NCI-H1092 (cell line): ENCODE measurements at places on chromosomes 11 and 22.

- DNase-seq, result no peak
Observed at GRCh38 chr11:17331669-17332068, 19.9 kb upstream of the NCR3LG1 start.

DNA sequence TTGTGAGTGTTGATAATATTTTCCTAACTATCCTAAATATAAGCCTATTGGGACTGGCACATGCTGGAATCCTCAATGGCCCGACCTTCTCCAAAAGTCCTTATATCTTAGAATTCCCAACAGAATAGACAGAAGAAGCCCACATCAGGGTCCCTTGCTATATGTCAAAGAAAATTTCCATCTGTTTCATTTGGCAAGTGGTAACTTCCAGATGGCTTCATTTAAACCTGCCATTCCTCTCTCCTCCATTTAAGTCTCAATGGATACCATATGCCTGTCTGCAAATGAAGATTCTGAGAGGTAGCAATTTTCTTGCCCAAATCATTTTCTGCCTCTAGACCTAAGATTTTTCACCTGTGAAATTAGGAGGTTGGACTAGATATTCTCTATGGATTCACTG lies 73.1 kb upstream of the KCNA4 start:
- no peak for DNase-seq

GRCh38 chr11:76190376-76190775 lies 15.9 kb downstream of the WNT11 start:
- no peak for DNase-seq

GRCh38 chr11:69207165-69207889 lies 51.6 kb downstream of the SMIM38 start:
- no peak for DNase-seq

- no peak for DNase-seq
Observed at GRCh38 chr22:49879871-49880270, 26.2 kb downstream of the ZBED4 start.

- DNase-seq, result no peak
Observed at GRCh38 chr11:63504054-63504453, 1.8 kb upstream of the LGALS12 start.

DNA sequence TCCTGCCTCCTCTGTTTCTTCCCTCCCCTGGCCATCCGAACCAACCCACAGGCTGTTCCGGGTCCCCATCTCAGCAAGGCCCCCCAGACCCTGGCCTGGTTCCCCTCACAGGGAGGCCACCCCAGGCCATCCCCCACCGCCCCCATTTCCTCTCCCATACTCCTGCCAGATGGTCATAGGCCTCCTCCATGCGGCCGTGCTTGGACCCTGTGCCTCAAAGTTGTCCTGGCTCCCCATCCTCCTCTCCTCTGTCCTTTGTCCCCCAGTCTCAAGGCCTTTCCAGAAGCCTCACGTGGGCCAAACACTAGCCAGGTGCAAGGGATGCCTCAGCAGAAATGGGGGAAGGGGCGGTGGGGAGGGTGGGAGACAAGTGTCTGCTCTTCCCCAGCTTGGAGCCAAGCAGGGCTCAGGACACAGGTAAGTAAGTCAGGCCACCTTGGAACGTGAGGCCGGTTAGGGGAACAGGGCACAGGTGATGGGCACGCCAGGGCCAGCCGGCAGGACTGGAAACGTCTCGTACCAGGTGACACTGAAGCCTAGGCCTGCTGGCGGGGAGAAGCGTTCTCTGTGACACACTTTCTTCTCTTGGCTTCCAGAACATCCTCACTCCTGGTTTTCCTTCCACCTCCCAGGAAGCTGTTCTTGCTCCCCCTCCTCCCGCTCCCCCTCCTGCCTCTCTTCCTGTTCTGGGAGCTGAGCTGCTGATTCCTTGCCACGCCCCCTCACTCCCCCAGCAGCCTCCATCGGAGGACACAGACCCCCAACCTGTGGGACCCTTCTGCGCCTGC lies 31.5 kb upstream of the SLC22A12 start:
- DNase-seq, result no peak

DNA sequence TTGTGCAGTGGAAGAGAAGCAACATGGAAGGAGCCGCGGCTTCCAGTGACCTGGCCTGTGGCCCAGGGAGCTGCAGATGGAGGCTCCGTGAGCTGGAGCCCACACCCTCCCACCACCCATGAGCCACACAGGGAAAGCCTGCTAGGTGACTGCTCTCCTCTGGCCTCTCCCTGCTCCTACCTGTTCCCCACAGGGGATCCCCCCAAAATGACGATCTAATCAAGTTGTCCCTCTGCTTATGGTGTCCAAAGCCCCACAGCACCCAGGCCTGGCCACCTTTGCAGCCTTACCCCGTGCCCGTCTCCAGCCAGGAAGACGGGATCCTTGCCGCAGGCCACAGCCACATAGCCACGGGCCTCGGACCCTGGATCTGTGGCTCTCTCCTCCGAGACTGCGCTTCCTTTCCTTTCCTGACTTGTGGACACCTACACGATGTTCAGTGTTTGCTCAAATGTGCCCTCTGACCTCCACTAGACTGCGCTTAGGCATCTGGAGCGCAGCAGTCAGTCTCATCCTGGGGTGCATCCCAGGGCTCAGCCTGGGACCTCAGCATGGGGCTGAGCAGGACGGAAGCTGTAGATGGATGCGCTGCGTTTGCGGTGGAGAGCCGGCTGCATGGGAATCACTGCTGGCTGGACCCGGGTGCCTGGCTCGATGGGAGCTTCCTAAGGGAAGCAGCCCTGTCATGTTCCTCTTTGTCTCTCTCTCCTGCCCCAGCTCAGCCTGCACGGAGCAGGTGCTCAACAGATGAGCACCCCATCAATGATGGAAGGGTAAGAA lies 133.3 kb downstream of the ST3GAL4 start:
- no peak for DNase-seq

- no peak for DNase-seq
Observed at GRCh38 chr22:32903507-32903906, 102.0 kb downstream of the TIMP3 start.

DNA sequence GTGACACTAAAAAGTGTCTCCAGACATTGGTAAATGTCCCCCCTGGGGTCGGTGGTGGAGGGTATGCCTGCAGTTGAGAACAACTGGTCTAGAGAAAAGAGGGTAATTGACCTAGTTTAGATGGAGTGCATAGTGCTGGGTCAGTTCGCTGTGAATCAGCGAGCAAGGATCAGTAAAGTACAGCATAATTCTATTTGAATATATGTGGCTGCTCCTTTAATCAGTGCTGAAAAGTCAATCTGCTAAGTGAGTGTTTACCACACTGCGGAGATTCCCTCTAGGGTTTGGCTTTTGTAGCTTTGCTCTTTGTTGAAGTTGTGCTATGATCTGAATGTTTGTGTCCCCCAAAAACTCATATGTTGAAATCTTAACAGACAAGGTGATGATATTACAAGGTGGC lies 15.0 kb downstream of the CAVIN3 start:
- DNase-seq, result no peak

GRCh38 chr22:22888571-22889353 lies 1.1 kb downstream of the IGLL5 start:
- DNase-seq, result no peak

GRCh38 chr11:43747130-43747802 lies 66.7 kb downstream of the HSD17B12 start:
- no peak for DNase-seq

DNA sequence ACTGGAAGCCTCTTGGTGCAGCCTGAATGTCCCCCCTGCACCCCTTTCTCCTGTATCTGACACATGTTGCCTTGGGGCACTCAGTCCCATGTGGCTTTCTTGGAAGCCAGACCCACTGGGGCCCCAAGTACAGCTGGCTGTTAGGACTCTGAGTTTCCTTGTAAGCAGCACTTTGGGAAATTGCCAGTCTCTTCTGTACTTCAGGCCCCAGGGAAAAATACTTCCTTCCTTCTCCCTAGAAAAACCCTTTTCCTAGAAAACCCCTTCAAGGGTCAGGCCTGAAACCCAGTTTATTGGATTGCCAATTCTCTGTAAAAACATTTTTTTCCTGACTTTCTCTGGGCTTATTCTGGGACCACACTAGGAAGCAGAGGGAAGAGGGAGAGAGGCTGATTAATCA lies 360.3 kb downstream of the TENM4 start:
- DNase-seq, result no peak

DNA sequence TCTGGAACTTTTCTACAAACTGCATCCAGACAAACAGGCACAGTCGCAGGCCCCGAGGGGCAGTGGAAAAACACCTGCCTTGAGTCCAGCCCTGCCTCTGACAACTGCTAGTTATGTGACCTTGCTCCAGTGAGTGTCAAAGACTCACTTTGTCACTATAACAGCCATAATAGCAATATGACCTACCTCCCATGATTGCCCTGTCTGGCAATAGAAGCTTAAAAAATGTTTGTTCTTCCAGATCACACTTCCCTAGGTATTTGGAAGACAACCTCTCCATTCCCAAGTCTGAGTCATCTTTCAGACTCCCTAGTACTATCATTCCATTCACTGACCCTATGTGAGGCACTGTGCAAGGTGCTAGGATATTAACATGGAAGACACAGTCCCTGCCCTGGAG lies 74.5 kb downstream of the RPL27A start:
- no peak for DNase-seq

DNA sequence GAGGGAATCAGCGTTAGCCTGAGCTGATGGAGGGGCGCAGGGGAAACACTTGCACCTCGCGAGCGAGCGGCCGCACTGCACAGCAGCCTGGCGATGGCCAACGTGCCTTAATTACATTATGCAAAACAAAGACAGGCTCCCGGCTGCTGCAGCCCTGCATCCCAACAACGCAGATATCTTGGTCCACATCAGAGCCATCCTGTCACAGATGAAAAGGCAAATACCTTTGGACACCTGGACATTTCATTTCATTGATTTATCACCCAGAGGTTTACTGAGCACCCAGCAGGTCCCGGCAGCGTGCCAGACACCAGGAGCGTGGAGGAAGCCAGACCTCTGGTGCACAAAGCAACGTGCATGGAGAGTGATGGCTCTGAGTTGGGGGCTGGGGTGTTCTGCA lies 843.0 kb downstream of the TBC1D22A start:
- DNase-seq, result no peak

GRCh38 chr11:91231226-91231625 lies 993.4 kb upstream of the FAT3 start:
- no peak for DNase-seq

GRCh38 chr11:121958323-121958970 lies 157.6 kb downstream of the BLID start:
- DNase-seq, result no peak

GRCh38 chr11:120432056-120433018 lies 79.2 kb upstream of the GRIK4 start:
- DNase-seq, result no peak

- DNase-seq, result no peak
Observed at GRCh38 chr11:67504005-67504949, 886 bp downstream of the PITPNM1 start.

- no peak for DNase-seq
Observed at GRCh38 chr11:9118277-9118676, 26.9 kb upstream of the SCUBE2 start.

DNA sequence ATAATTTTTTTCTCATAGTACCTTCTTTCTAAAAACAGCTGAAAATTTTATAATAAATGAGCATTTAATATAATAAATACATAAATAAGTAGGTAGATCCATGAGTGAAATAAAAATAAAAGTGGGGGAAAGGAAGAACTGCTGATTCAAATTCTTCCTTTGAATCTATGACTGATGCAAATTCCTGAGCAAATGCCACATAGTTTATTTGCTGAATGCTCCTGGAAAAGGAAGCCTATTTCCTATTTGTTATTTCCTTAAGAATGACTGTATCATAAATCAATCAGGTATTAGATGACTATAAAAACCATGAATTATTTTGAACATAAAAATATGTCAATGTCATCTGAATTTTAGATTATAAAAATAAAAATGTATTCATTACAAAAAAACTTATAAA lies 16.6 kb downstream of the BTBD10 start:
- DNase-seq, result no peak

- no peak for DNase-seq
Observed at GRCh38 chr22:22886546-22886945, 1.1 kb upstream of the IGLL5 start.

DNA sequence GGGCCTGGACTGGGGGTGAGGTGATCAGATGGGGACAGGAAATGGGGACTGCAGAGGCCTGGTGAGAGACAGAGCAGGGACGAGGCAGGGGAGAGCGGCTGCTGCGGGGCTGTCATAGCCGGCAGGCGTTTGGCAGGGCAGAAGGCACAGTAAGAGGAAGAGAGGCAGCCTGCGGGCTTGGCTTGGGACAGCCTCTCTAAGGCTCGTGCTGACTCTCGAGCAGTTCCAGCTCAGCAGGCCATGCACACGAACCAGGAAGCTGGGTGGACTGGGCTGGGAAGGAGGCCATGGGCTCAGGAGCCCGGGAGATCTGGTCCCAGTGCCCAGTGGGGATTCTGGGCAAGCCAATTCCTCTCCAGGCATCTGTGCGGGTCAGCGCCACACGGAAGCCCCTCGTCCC lies 19.6 kb upstream of the EIF3D start:
- DNase-seq, result no peak

GRCh38 chr11:130642994-130643393 lies 194.5 kb downstream of the ADAMTS15 start:
- DNase-seq, result no peak

DNA sequence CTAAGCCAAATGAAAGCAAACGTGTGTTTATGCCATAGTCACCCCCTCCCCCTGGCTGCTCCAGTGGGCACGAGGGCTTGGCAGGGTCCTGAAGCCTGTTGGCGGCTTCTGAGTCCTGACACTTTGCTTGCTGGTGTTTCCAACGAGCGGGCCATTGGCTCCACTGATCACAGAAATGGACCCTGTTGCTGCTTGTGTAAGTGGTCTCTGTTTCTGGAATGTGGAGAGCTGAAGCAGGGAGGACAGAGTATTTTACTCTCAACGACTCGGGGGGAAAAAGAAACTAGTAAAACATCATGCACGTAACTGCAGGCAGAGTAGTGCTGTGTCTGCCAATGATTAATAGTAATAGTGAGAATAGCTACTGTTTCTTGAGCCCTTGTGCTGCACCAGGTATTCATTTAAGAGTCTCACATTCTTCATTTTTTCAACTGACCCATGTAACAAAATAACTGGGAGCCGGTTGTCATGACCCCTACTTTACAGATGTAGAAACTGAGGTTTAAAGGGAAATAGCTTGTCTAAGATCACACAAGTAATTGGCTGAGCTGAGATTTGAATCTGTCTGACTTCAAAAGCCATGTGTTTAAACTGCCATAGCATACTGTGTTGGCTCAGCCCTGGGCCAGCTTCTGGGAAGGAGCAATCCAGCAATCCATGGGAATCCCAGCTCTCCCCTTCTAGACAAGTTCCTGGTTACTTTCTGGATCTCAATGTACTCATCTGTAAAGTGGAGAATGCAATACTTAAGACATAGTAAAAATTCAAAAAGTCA lies 526.7 kb downstream of the INSC start:
- peak; percentile 18 for DNase-seq

- DNase-seq, result no peak
Observed at GRCh38 chr11:114148013-114148382, 88.5 kb downstream of the ZBTB16 start.

DNA sequence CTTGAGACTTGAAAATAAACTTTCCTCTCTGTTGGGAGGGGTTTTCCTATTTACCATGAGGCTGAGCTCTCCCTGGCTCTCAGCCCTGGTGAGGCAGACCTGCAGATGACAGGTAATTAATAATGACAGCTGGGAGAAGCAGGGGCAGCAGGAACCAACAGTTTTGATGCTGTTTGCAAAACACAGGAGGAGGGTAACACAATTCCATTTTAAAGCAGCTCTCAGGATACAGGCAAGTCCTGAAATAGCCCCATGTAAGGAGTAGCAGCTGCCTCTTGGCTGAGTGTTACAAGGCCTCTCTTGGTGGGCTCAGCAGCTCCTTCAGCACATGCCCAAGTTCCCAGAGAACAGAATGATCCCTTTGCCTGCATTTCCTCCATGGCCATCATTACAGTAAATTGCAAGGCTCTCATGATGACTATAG lies 13.3 kb downstream of the PARVA start:
- no peak for DNase-seq

- peak; percentile 52 for DNase-seq
Observed at GRCh38 chr11:22780952-22781593, 48.5 kb downstream of the SVIP start.
